ENCODE measurements at places on chromosomes 7 and 10.

GRCh38 chr10:95504246-95504691 is 56.9 kb downstream of the SORBS1 start:
- no peak for DNase-seq

DNA sequence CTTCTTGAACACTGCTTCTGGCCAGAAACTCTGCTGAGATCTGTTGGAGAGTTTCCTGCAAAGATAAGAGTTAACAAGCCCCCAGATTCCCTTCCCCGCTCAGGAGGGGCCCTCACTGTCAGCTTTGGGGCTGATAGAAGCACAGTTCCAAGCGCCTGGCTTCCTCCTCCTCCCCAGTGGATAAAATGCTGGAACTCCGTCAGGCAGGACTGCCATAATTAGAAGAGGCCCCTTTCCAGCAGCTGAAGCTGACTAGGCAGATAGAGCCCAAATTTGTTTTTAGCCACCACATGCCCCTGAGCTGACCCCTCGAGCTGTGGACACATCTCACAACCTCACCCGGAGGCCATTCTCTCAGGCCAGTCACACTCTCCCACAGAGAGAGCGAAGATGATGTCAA is 89.4 kb downstream of the TBXAS1 start:
- DNase-seq: no peak

- DNase-seq: no peak
These were observed 15.9 kb downstream of the LRRC18 start for GRCh38 chr10:48923748-48924147.

DNA sequence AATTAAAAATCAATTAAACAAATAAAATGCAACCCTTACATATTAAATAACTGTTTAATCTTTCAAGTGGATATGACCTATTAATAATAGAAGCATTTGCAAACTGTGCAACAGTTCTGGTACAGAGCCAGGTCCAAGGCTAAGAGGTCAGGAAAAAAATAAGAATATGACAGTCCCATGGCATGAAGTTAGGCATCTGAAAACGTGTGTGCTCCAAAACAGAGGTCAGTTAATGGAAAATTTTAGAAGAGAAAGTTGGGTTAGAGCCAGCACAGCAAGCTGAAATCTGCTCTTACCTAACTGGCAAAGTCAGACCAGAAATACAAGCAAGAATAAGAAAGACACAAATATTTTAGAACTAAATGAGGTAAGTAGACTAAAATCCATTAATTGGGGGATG is 757.7 kb downstream of the GRM8 start:
- no peak for DNase-seq

DNA sequence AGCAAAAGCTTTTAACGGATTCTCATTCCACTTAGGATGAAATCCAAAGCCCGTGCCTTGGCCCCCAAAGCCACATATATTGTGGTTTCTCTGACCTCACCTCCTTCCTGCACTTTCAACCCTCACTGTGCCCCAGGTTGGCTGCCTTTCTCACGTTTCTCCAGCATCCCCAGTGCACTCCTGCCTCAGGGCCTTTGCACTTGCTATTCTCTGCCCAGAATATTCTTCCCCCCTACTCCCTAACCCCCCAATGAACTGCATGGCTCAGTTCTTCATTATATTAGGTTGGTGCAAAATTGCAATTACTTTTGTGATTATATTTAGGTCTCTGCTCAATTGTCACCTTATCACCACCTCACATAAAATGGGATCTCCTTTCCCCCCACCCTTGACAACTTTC is 34.2 kb downstream of the MYOF start:
- DNase-seq: no peak

GRCh38 chr10:66538908-66539307 is 386.9 kb upstream of the LRRTM3 start:
- DNase-seq: no peak
